GM10248 (cell line): ENCODE measurements at places on chromosomes 7 and 10.
A peak's percentile ranks its signal among the peaks of the same experiment; 100 is the strongest.

DNA sequence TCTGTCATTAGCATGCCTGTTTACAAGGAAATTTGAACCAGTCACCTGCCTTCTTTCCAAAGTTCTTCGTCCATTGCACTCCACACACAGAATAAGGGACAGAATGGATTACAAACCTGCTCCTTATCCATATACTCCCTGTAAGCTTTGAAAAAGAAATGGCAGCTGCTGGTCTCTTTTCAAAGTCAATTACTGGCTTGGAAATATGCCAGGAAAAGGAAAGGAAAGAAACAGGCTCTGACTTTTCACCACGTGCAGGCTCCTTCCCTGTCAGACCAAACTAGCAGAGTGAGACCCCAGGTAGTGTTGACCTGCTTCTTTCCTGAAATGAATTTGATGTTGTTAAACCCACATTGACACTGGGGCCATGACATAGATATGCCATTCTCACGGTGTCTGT lies 84.5 kb downstream of the LHFPL3 start:
- no peak for DNase-seq

DNA sequence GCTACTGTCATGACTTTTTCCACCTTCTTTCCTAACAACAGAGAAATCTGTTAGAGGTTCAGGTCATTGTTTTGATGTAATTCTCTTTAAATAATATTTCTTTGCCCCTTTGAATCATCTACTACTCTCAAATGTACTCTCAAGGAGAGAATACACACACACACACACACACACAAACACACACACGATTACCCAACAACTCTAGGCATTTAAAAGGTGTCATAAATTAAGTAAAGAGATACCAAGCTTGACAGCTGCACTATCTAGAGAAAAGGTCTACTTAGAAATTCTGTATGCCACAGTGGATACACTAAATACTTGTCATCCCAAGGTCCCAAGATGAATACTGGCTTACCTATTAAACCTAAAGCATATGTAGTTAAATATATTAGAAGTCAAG lies 4.8 kb downstream of the PANK1 start:
- no peak for DNase-seq

DNA sequence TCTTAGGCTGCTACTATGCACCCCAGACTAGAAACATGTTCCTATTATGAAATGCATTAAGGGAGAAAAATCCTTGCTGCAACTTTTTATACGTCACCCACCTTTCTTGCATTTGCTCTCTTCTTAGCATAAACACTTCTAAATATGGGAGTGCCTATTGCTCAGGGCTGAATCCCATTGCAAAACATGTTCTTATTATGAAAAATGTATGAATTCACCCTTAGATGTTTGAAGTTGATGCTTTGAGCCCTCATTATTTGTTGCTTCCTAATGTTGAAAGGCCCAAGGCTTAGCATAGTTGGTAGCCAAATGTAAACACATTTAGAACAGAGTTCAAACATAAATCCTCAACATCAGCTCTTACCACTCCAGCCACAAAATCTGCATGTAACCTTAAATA lies 52.8 kb downstream of the BMPER start:
- DNase-seq, result no peak

DNA sequence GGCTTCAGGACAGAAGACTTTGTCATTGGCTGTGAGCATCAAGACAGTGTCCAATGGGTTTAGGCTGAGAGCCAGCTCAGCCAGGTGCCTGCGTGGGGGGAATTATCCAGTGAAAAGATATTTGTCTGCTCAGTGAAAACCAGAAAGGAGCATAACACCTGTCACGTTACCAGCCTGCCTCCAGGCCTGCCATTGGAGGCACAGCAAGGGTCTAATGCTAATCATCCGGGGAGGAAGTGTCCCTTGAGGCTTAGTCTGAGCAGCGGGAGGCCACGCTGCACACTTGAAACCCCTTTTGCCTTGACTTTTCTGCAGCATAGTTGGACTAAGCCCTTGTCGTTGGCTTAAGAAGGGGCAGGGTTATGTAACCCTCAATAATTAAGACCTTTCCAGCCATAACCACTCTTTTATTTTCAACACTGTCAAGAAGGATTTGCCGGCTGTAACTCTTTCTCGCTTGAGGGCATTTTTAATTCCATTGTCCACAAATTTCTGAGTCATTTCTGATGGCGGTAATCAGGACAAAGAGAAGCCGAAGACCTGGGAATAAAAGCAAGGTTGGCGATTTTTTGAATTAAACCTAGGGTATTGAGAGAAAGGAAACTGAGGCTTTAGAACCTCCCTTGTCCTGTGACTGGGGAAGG lies 639.6 kb upstream of the FOXK1 start:
- DNase-seq, result no peak

- DNase-seq, result no peak
These were observed 2.0 kb downstream of the ANKRD2 start for GRCh38 chr10:97574374-97575126.

DNA sequence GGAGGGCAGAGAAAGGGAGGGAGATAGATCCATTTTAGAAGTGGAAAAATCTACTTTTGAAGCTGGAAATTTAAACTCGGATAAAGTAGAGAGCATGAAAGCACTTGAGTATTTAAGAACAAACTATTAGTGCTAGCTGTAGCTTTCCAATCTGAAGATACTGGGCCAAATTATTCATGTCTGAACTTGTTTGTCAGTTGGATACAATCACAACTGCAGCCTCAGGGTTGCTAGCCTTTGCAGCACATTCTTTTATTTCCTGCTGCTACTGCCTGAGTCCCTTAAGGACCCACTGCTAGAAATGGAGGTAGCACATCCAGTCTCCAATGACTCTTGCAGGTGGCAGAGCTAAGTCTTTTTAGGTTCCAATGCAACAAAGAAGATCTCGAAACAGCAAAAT lies 8.3 kb upstream of the SLC25A13 start:
- no peak for DNase-seq

DNA sequence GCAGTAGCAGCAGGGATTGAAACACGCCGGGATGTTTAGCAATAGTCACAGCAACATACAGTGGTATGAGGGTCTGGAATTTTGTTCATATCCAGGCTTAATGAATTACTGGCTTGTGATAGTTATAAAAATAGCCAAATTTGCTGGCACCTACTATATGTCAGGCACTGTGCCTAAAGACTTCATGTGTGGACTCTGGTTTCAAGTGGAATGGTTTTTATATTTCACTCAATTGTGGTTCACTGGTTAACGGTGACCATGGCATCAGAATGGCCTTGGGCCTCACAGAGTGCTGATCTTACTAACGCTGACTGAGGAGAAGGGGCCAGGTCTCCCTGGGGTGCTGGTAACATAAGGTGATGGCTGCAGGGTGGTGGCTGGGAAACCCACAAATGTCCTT lies 55.7 kb downstream of the CELF2 start:
- no peak for DNase-seq

GRCh38 chr7:33748793-33749192 lies 156.5 kb upstream of the BMPER start:
- no peak for DNase-seq

- DNase-seq, result no peak
These were observed 38.7 kb upstream of the BICC1 start for GRCh38 chr10:58473976-58474375.

DNA sequence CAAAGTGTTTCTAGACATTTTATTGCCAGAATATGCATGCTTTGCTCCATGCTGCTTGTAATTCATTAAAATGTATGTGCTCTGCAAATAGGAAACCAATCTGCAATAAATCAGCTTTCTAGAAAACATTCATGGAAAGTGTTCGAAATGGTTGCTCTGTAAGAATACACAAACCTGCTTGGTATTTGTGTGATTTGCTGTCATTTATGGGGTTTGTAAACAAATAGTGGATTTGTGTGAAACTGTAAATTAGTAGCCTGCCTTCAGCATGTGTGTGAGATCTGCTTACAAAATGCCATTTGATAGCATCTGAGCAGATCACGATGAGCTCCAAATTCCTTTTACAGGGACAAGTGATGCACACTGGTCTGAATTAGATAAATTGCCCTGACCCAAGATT lies 219.0 kb upstream of the CSTF2T start:
- DNase-seq, result no peak

GRCh38 chr10:48377751-48378530 lies 71.5 kb downstream of the MAPK8 start:
- DNase-seq, result no peak

DNA sequence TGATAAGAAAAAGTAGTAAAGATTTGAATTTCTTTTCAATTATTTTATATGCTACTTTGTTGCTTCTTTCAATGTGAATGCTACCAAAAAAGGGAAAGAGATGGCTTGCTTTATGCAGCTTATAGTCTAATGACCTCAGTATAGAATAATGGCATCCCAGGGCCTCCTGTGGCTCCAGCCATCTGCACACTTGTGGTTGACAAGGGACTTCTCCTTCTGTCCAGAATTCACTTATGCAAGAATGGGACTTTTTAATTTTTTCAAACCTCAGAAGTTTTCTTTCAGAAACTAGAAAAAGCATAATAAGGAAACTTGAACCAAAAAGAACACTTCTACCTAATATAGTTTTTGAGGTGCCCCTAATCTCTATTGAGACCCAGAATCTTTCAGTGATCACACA lies 310.9 kb downstream of the CTNNA3 start:
- DNase-seq, result no peak

GRCh38 chr7:102119213-102119651 lies 167.4 kb upstream of the SH2B2 start:
- no peak for DNase-seq

- no peak for DNase-seq
These were observed 150.9 kb upstream of the SVIL start for GRCh38 chr10:29785701-29786100.

DNA sequence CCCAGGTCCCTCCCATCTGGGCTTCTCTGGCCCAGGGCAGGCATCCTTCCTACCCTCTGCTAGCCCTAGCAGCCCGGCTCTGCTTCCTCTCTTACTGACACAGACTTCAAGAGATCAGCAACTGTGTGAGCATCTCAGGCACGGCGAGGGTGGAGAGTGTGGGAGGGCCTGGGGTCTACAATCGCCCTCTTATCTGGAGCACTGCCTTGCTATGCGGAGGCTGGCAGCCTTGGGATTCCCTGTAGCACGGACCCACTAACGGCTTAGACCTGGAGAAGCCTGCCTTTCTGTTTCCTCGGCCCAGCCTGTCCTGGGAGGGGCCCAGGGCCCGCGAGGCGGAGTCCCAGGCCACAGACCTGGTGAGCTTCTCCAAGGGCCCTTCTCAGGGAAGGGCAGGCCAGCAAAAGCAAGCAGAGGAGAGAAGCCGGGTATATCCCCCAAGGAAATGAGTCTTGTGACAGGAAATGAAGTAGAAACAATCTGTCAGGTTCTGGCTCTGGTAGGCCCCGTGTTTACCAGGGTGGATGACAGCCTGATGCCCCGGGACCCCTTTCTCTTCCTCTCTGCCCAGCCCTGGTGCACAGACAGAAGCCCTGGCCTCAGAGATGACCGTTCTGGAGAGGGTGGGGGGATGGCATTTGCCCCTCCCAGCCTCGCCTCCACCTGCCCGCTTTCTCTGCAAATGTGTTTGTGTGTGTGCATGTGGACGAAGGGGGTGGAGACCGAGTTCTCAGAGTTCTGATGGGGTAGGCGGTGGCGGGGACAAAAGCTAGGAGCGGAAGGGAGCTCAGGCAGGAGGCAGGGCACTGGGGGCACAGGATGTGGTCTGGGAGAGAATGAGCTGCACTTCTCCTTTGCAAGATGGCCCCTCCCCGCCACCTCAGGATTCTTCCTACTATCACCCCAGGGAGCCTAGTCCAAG lies 2.5 kb downstream of the LRCH4 start:
- peak; percentile 56 for DNase-seq

- DNase-seq, result no peak
These were observed 39.3 kb downstream of the BAZ1B start for GRCh38 chr7:73482746-73483145.

GRCh38 chr10:7410301-7410861 lies 453 bp downstream of the SFMBT2 start:
- DNase-seq, result peak; percentile 42
